Activated naive CD4-positive, alpha-beta T cell treated with anti-CD3 and anti-CD28 coated beads for 36 hours (primary cell): ENCODE measurements at places on chromosomes 7 and 10.

- H3K4me1 ChIP-seq = peaks cover 6% of the 10 kb centered on the region
- H3K27ac ChIP-seq = no peak overlapping the region
- peaks cover 30% of the 10 kb centered on the region for H3K27me3 ChIP-seq
- H3K36me3 ChIP-seq = no peaks in the 10 kb centered on the region
These were observed 72.5 kb upstream of the KCNMA1 start for GRCh38 chr10:77710081-77710551.

- no peak for DNase-seq
- H3K4me1 ChIP-seq = no peaks in the 10 kb centered on the region
- peaks cover 1% of the 10 kb centered on the region for H3K36me3 ChIP-seq
- no peaks in the 10 kb centered on the region for H3K27me3 ChIP-seq
- H3K4me3 ChIP-seq = no peak overlapping the region
- no peak overlapping the region for H3K27ac ChIP-seq
These were observed 1081.6 kb downstream of the TYW1 start for GRCh38 chr7:68078157-68078710.

DNA sequence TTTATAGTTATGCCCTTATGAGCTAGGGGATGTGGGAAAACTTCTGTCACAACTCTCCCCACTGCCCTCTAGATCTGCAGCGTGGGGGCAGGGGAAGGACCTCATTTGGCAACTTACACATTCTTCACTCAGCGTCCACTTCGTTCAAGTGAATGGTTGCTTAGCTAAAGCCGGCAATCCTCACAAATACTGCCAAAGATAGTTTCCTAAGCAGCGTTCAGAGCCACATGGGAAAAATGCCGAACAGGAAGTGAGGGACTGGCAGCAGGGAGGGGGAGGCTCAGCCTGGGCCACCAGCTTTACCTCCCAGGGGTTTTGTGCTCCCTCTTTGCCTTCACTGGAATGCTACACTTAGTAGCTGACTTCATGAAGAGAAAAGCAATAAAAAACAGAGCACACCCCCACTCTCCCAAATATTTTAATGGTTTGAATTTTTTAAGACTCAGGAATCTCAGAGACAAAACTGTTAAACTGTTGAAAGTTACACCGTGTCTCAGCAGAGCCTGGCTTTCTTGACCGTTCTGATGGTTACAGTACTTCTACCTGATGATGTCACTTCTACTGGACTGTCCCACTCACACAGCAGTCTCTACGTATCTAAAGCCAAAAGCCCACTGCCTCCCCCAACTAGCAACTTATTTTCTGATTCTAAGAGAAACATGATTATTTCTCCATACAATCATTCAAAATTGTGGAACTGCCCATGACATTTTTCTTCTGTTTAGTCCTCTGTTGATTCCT, 10.4 kb downstream of the GRM3 start:
- H3K27ac ChIP-seq = no peak overlapping the region
- no peaks in the 10 kb centered on the region for H3K4me1 ChIP-seq
- DNase-seq = no peak
- H3K36me3 ChIP-seq = no peaks in the 10 kb centered on the region
- H3K27me3 ChIP-seq = no peaks in the 10 kb centered on the region

GRCh38 chr7:85191383-85191782, 4.5 kb upstream of the SEMA3D start:
- H3K4me3 ChIP-seq = no peak overlapping the region
- no peak for DNase-seq
- peaks cover 16% of the 10 kb centered on the region for H3K27me3 ChIP-seq
- no peaks in the 10 kb centered on the region for H3K36me3 ChIP-seq

- H3K27me3 ChIP-seq = no peaks in the 10 kb centered on the region
- no peak for DNase-seq
- no peak overlapping the region for H3K4me3 ChIP-seq
- H3K27ac ChIP-seq = no peak overlapping the region
These were observed 147.1 kb downstream of the NEURL1 start for GRCh38 chr10:103640436-103641181.

DNA sequence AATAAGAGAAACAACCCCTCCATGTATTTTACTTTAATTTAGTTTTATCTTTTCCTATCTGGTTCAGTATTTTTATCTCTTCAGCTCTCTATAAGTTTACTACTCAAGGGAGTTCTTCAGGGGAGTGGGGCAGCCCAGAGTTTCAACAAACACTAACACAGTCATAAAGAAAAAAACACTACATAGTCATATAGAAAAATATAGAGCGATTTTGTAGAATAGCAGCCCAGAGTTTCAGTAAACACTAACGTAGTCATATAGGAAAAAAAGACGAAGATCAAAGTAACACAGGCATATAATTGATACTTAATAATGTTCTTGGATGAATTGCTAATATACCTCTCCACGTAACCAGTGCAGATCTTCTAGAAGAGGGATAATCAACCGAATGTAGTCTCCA, 54.7 kb downstream of the PON1 start:
- no peak overlapping the region for H3K4me3 ChIP-seq
- H3K27me3 ChIP-seq = peaks cover 8% of the 10 kb centered on the region
- no peaks in the 10 kb centered on the region for H3K4me1 ChIP-seq
- no peak overlapping the region for H3K27ac ChIP-seq
- H3K36me3 ChIP-seq = no peaks in the 10 kb centered on the region

GRCh38 chr10:49157229-49157628, 23.4 kb upstream of the FAM170B start:
- peaks cover 12% of the 10 kb centered on the region for H3K27me3 ChIP-seq
- no peaks in the 10 kb centered on the region for H3K36me3 ChIP-seq
- no peak overlapping the region for H3K27ac ChIP-seq
- no peak overlapping the region for H3K4me3 ChIP-seq
- no peak for DNase-seq

GRCh38 chr7:131211500-131211899, 116.2 kb upstream of the MKLN1 start:
- H3K4me1 ChIP-seq = no peaks in the 10 kb centered on the region
- no peak overlapping the region for H3K27ac ChIP-seq
- no peak overlapping the region for H3K4me3 ChIP-seq
- no peaks in the 10 kb centered on the region for H3K36me3 ChIP-seq
- no peak for DNase-seq
- H3K27me3 ChIP-seq = no peaks in the 10 kb centered on the region

DNA sequence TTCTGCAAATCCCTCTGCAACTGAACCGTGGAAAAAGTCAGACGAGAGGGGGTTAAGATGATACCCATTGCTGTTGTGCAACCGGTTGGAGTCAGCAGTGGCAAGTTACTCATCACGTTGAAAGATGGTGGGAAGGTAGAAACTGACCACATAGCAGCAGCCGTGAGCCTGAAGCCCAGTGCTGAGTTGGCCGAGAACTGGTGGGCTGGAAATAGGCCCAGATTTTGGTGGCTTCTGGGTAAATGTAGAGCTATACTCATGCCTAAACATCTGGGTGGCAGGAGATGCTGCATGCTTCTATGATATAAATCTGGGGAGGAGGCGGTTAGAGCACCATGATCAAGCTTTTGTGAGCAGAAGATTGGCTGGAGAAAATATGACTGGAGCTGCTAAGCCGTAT, 78.6 kb downstream of the ARL5B start:
- no peak overlapping the region for H3K27ac ChIP-seq
- no peak for DNase-seq
- no peak overlapping the region for H3K4me3 ChIP-seq
- H3K27me3 ChIP-seq = peaks cover 10% of the 10 kb centered on the region

DNA sequence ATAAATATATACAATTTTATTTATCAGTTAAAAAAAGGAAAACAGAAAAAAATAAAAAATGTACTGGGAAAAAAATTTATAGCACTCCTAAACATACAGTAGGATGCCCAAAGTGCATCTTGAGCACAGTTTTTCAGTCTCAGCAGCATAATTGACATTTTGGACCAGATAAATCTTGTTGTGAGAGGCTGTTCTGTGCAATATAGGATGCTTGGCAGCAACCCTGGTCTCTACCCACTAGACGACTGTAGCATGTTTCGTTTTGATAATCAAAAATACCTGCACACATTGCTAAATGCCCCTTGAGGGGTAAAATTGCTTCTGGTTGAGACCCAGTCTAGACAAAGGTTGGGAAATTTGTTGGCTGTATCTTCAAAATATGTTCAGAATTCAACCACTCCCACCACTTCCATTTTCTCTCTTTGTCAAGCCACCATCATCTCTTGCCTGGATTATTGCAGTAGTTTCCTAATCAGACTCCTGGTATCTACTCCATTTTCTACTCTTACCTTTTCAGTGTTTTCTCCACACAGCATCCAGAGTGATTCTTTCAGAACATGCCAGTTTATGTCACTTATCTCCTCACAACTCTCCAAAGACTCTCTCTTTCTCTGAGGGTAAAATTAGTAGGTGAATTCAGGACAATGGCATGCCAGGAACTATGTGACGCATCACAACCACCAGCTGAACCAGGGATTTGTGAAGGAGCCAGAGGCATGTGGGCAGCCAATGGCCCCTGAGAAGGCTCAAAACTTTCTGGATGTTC, 91.4 kb downstream of the GPR85 start:
- peaks cover 25% of the 10 kb centered on the region for H3K27me3 ChIP-seq
- no peak for DNase-seq
- no peak overlapping the region for H3K4me3 ChIP-seq
- H3K4me1 ChIP-seq = no peaks in the 10 kb centered on the region
- no peak overlapping the region for H3K27ac ChIP-seq
- H3K36me3 ChIP-seq = no peaks in the 10 kb centered on the region

DNA sequence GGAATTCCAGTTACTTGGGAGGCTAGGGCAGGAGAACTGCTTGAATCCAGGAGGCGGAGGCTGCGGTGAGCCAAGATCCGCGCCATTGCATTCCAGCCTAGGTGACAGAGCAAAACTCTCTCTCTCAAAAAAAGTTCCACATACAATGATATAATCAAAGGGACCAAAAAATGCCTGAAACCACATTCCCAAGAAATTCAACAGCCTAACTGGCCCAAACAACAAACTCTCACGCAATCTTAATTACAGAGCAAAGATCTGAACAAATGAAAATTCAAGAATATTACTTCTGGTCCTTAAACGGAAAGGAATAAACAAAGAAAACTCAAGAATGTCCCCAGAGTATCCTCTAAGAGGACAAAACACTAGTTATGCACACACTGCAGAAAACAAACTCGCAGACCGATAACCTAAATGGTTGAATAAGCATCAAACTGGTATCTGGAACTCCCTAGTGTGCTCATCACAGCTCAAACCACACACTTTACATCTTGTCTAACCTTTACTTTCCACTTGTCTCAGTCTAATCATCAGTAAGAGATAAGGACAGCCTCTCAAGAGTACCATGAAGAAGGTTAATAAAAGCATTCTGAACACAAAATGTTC, 3.7 kb downstream of the OGA start:
- H3K27me3 ChIP-seq = no peaks in the 10 kb centered on the region
- peak overlapping the region; percentile 71 for H3K27ac ChIP-seq
- no peak for DNase-seq

GRCh38 chr10:12327074-12327473, 22.3 kb upstream of the CAMK1D start:
- H3K4me1 ChIP-seq = peaks cover 3% of the 10 kb centered on the region
- H3K27me3 ChIP-seq = no peaks in the 10 kb centered on the region
- no peak overlapping the region for H3K4me3 ChIP-seq
- H3K27ac ChIP-seq = no peak overlapping the region
- H3K36me3 ChIP-seq = no peaks in the 10 kb centered on the region

GRCh38 chr7:113394856-113395255, 276.5 kb upstream of the SMIM30 start:
- H3K27me3 ChIP-seq = peaks cover 11% of the 10 kb centered on the region
- no peaks in the 10 kb centered on the region for H3K4me1 ChIP-seq
- no peaks in the 10 kb centered on the region for H3K36me3 ChIP-seq
- no peak for DNase-seq

DNA sequence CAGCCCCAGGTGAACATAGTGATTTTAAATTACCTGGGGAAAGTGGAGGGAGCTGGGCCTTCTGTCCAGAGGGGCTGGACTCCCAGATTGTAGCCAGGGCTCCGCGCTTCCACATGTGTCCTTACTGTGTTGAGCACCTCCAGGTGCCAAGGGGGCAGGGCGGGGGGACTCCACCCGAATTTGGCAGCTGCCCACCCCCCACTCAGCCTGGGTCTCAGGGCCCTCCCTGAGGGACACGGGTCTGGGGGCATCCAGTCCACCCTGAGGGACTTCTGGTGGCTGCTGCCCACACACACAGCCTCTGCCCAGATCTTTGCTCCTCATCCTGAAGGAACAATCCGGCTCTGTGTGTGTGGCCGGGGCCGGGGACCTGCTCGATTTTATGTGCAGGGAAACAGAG, 28.2 kb upstream of the ADGRA1 start:
- H3K27me3 ChIP-seq = no peaks in the 10 kb centered on the region
- peaks cover 15% of the 10 kb centered on the region for H3K4me1 ChIP-seq
- no peak overlapping the region for H3K27ac ChIP-seq
- H3K36me3 ChIP-seq = no peaks in the 10 kb centered on the region

- no peak overlapping the region for H3K4me3 ChIP-seq
- no peaks in the 10 kb centered on the region for H3K27me3 ChIP-seq
- H3K27ac ChIP-seq = no peak overlapping the region
These were observed 80.7 kb downstream of the UBE2H start for GRCh38 chr7:129872054-129872453.

DNA sequence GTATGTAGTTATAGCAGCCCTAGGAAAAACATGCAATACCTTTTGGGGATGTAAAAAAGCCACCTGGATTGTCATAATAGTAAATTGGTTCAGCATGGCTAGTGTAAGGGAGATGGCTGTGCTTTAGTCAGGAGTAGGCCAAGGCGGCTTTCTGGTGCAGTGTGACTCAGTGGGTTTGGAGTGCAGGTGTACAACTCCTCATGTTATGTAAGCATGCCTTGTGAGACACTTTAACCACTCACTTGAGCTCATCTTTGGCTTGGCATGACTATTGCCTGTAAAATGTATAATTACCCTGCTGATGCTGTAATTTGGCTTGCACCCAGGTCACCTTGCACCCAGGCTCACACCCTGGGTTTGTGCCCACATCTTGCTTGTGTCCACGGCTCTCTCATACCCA, 239.2 kb upstream of the GLI3 start:
- DNase-seq = no peak
- no peak overlapping the region for H3K4me3 ChIP-seq
- H3K4me1 ChIP-seq = no peaks in the 10 kb centered on the region
- H3K27me3 ChIP-seq = no peaks in the 10 kb centered on the region

GRCh38 chr10:97791824-97792721, 20.3 kb upstream of the SFRP5 start:
- no peak overlapping the region for H3K27ac ChIP-seq
- H3K27me3 ChIP-seq = no peaks in the 10 kb centered on the region
- peaks cover 28% of the 10 kb centered on the region for H3K4me1 ChIP-seq
- no peaks in the 10 kb centered on the region for H3K36me3 ChIP-seq
- H3K4me3 ChIP-seq = no peak overlapping the region

- H3K4me3 ChIP-seq = no peak overlapping the region
- H3K27ac ChIP-seq = no peak overlapping the region
- DNase-seq = no peak
- peaks cover 3% of the 10 kb centered on the region for H3K36me3 ChIP-seq
- peaks cover 6% of the 10 kb centered on the region for H3K4me1 ChIP-seq
These were observed 127.2 kb upstream of the RSU1 start for GRCh38 chr10:16944402-16944801.

GRCh38 chr10:119401671-119402395, 140.7 kb downstream of the RGS10 start:
- H3K27me3 ChIP-seq = no peaks in the 10 kb centered on the region
- no peak overlapping the region for H3K27ac ChIP-seq
- H3K4me3 ChIP-seq = no peak overlapping the region
- peaks cover 1% of the 10 kb centered on the region for H3K4me1 ChIP-seq
- no peaks in the 10 kb centered on the region for H3K36me3 ChIP-seq

- no peaks in the 10 kb centered on the region for H3K36me3 ChIP-seq
- H3K4me1 ChIP-seq = no peaks in the 10 kb centered on the region
- no peak overlapping the region for H3K27ac ChIP-seq
- no peak for DNase-seq
- H3K4me3 ChIP-seq = no peak overlapping the region
- H3K27me3 ChIP-seq = no peaks in the 10 kb centered on the region
These were observed 342.1 kb downstream of the BMPER start for GRCh38 chr7:34247468-34247867.
